ENCODE measurements at places on chromosomes 4 and X.
A peak's percentile ranks its signal among the peaks of the same experiment; 100 is the strongest.

GRCh38 chrX:1427756-1428155, 25.0 kb downstream of the ASMTL start:
- no peak for DNase-seq

GRCh38 chrX:20066968-20067708, 49.6 kb downstream of the MAP7D2 start:
- DNase-seq: peak; percentile 6

- no peak for DNase-seq
These were observed 11.2 kb upstream of the FREM3 start for GRCh38 chr4:143711543-143712154.

GRCh38 chrX:19836337-19836736, 51.1 kb downstream of the SH3KBP1 start:
- no peak for DNase-seq

DNA sequence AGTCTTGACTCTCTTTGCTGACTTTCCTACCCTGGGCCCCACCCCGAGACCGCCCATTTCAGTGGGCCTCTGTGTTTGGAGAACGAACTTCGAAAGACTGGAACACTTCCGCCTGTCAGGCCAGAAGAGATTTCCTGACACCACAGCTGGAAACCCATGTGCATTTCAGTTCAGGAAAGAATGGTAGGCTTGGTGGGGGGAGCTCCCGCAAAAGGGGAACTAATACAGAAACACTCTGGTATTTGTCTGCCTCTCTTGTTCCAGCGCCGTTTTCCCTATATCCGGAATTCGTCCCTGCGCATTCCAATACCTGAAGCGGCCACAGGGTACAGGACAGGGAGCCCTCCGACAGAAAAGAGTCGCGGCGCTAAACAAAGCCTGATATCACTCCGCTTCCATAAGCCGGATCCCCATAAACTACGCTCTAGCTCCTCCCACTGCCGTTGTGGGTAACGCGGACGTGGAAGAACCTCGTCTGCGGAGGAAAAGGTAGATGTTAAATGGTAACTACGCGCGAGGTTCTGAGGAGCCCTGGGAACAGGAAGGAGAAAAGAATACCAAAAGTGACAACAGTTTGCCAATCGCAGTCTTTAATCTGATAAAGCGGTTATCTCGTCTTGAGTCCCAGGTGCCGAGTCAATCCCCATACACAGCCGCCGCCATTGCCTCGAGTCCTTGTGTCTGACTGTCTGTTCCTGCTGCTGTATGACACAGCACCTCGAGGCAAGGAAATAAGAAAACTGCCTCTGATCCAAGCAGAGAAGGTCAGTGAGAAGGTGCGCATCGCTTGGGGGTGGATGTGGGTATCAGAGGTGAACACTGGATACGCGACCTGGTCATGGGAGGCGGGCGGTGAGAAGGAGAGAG, at the start of gene ARMCX5:
Gene ARMCX5, plus strand, starts transcription at position 432 of the 867 bp plus-strand sequence. CDS start 2,627 bp downstream, outside the sequence.
- DNase-seq: peak; percentile 59

DNA sequence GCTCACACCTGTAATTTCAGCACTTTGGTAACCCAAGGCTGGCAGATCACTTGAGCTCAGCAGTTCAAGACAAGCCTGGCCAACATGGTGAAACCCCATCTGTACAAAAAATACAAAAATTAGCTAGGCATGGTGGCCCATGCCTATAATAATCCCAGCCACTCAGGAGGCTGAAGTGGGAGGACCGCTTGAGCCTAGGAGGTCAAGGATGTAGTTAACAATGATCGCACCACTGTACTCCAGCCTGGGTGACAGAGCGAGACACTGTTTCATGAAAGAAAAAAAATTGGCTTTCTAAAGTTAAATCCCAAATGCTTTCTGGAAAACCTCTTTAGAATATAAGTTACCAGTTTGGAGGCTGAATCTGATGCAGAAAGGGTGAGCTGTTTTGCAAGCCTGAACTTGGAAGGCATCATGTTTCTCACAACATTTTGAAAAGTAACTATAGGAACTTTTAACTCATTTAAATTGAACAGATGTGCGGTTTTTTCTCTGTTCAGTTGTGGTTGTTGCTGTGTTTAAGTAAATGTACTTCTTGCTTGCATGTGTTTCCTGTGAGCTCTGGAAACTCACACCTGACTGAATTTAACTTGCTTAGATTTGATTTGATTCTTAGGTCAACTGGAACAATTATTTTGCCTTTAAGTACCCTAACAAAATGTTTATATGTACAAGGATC, 39.8 kb upstream of the TMEM131L start:
- DNase-seq: no peak

GRCh38 chr4:123824524-123824923, 427.9 kb downstream of the SPRY1 start:
- no peak for DNase-seq
